Smooth muscle cell of trachea (primary cell): ENCODE measurements at places on chromosomes 5 and 9. TPM values are rescaled to one million over a fixed set of nuclear protein-coding genes. Genes with fewer than 3 reads are reported as not detected.

The SLC4A9 gene
- total RNA-seq = not detected in 2 replicates

The PTRH1 gene
- total RNA-seq = 15.0 and 19.0 TPM in 2 replicates

The PIP5KL1 gene
- total RNA-seq = 3.3 and 6.1 TPM in 2 replicates

The ADAMTS13 gene
- 2.2 and 6.0 TPM in 2 replicates for total RNA-seq

The TMEM174 gene
- not detected in 2 replicates for total RNA-seq

The INSL6 gene
- total RNA-seq = not detected in 2 replicates

The TTC39B gene
- total RNA-seq = 11.2 and 15.7 TPM in 2 replicates

The UNC13B gene
- 42.5 and 43.8 TPM in 2 replicates for total RNA-seq

The PCDHA10 gene
- total RNA-seq = under 0.01 and 0.17 TPM in 2 replicates

The PCDHGB6 gene
- 5.1 and 6.5 TPM in 2 replicates for total RNA-seq

The POU5F2 gene
- 0.99 and 1.9 TPM in 2 replicates for total RNA-seq

The STK32A gene
- 0.44 and 0.83 TPM in 2 replicates for total RNA-seq

The NR2F1 gene
- 55.4 and 99.6 TPM in 2 replicates for total RNA-seq

The CYFIP2 gene
- total RNA-seq = 4.2 and 28.1 TPM in 2 replicates

The ISL1 gene
- not detected in 2 replicates for total RNA-seq

The SPINK6 gene
- not detected in 2 replicates for total RNA-seq

The CDC26 gene
- total RNA-seq = 28.9 and 47.3 TPM in 2 replicates

The DOK3 gene
- 1.8 and 2.0 TPM in 2 replicates for total RNA-seq

The FRRS1L gene
- under 0.01 and 0.50 TPM in 2 replicates for total RNA-seq

The SPATA9 gene
- total RNA-seq = 0.29 and 0.33 TPM in 2 replicates

The GAPT gene
- total RNA-seq = 0.17 TPM in 1 of 2 replicates, not detected in the other

The FYB1 gene
- total RNA-seq = under 0.01 TPM in 2 replicates

The GPR151 gene
- not detected in 2 replicates for total RNA-seq

The BSPRY gene
- not detected in 2 replicates for total RNA-seq

The SELENOP gene
- total RNA-seq = 334 and 703 TPM in 2 replicates

The RLN1 gene
- 0.17 and 0.29 TPM in 2 replicates for total RNA-seq

The B4GALT1 gene
- total RNA-seq = 31.1 and 32.3 TPM in 2 replicates

The ITGA1 gene
- 4.1 and 8.1 TPM in 2 replicates for total RNA-seq

The PCDHB4 gene
- total RNA-seq = 0.15 and 0.17 TPM in 2 replicates

The SLC6A18 gene
- not detected in 2 replicates for total RNA-seq

The IL3 gene
- not detected in 2 replicates for total RNA-seq

The GABRA1 gene
- not detected in 2 replicates for total RNA-seq

The WNK2 gene
- total RNA-seq = 0.15 TPM in 1 of 2 replicates, not detected in the other

The FCN2 gene
- total RNA-seq = not detected in 2 replicates

The TLE4 gene
- total RNA-seq = 11.9 and 13.1 TPM in 2 replicates

The P4HA2 gene
- total RNA-seq = 225 and 590 TPM in 2 replicates

The GTF2H2C gene
- total RNA-seq = 31.9 and 48.9 TPM in 2 replicates

The FOXD4L3 gene
- not detected in 2 replicates for total RNA-seq

The SLC36A3 gene
- not detected in 2 replicates for total RNA-seq

The ENTPD2 gene
- not detected in 2 replicates for total RNA-seq

The LCN1 gene
- not detected in 2 replicates for total RNA-seq

The PLEKHG4B gene
- under 0.01 TPM in 2 replicates for total RNA-seq

The TAF9 gene
- total RNA-seq = 62.2 and 88.9 TPM in 2 replicates

The FRMPD1 gene
- total RNA-seq = not detected in 2 replicates
